ENCODE measurements at places on chromosomes 7 and 10.

DNA sequence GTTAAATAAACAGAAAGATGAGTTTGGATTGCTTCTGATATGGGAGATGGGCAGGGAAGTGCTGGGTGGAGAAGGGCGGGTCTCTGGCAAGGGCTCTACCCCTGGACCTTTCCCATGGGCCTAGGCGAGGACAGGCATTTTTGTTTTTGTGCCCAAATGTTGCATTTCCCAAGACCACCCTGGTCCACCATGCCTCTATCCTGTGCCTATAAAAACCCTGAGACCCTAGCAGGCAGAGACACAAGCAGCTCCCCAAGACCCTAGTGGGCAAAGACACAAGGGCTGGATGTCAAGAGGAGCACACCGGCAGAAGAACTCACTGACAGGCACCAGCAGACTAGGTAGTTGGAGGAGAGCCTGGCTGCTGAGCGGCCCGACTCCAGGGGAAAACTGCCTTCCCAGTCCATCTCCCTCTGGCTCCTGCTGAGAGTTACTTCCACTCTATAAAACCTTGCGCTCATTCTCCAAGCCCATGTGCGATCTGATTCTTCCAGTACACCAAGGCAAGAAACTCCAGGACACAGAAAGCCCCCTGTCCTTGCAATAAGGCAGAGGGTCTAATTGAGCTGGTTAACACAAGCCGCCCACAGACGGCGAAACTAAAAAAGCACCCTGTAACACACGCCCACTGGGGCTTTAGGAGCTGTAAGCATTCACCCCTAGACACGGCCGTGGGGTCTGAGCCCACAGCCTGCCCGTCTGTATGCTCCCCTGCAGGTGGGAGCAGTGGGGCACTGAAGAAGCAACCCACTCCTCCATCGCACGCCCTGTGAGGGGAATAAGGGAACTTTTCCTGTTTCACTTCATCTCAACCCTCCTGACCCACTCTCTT is 291.4 kb downstream of the PTPRN2 start:
- no peak for DNase-seq

DNA sequence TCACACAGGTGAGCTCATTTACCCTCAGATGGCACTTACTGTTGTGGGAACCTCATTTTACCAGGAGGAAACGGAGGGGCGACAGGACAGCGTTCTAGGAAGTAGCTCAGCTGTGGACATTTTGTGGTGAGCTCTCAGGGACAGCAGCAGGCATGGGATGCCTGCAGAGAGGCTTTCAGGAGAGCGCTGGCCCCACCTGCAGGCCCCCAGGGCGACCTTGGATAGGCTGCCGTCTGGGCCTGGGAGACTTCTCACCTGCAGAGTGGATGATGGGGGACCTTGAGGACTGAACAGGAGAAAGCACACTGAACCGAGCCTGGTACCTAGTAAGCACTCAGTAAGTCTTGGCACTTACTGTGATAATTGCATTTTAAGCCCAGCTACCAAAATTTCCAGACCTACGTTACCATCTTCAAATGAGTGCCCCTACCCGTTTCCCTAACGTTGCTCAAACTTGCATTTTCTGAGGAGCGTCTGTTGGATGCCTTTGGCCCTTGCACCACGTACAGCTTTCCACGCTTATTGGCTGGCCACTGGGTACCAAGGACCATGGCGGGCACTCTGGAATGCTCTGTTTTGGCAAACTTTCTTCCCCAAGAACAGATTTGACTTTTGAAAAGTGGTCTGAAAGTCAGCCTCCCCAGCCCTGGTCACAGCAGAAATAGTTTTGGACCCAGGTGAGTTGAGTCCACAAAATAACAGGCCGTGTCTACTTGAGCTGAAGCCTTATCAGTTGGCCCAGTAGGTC is 223.4 kb downstream of the EBF3 start:
- no peak for DNase-seq

DNA sequence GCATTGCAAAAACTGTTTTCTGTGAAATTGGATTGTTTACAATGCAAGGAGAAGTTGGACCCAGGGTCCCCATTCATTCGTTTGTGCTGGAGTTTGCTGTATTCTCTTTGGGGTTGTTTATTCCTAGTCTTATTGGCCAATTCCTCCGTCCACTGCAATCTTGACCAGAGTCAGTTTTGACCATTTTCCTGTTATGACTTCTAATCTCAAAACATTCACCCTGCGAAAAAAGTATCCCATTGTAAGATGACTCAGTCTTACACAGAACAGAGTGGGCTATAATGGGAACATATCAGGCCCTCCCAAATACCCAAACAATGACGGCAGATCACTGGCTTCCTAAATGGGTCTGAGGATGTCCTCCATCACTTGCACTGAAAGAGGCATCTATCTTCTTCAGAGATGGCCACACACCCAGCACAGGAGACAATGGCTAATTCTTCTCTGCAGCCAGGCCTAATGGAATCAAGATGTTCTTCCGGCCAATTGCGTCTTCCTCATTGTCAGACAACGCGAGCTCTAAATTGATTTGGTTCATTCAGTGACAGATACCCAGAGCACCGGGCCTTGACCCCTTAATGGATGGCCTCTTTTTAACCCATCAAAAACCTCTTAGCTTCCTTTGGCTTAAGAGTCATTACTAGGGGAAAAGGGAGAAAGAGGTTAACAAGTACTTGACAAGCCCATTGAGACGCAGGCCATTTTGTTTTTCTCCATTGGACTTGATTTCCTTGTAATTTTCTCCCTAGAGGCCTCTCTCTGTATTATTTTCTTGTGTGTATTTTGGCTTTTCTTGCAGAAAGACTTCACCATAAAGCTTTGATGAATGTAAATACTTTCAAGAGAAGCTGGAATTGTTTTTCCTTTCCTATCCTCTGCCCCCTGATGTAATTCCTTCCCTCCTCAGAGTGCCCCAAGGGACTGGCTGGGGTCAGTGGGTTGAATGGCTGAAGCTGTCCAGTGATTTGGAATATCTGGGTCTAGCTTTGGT is 129.6 kb downstream of the PRPF18 start:
- DNase-seq = no peak

GRCh38 chr7:93921607-93922566 is at the start of gene GNG11:
GNG11 (plus strand) TSS chr7:93921735; CDS start chr7:93922138, 403 bp downstream.
- DNase-seq = no peak

DNA sequence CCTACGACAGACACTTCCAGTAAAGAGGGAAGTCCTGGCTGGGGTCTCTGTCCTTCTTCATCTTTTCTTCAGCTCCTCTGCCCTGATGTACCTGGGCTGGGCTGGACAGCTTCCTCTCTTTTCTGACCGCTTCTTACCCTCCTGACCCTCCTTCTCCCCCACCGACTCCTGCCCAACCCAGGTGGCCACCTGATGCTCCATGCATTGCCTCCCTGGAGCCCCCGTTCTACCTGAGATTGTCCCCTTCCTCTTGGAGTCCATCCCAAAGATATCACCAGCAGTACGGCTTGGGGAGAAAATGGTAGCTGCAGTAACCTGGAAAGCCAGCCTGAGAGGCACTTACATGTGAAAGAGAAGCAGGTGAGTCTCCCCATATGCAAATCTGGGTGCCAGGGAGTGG is 566.3 kb downstream of the TCERG1L start:
- no peak for DNase-seq

- no peak for DNase-seq
Measured at GRCh38 chr7:22601408-22601807, 101.4 kb upstream of the STEAP1B start.

DNA sequence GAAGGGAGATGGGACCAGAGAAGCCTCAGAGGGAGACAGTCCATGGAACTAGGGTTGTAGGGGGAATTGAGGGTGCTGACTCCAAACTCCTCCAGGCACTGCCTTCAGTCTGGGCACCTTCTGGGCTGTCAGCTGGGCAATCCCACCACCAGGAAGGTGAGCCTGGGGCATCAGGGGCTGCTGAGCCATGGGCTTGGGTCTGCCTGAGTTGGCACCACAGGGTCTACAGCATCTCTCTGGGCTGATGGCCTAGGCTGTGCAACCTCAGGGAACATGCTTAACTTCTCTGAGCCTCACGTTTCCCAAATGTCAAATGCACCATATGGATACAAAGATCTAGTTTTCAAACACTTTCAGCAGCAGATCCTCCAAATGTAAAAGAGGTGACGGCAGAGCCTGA is 46.8 kb upstream of the PRLHR start:
- DNase-seq = no peak

- DNase-seq = no peak
Measured at GRCh38 chr7:47154791-47155190, 427.1 kb downstream of the TNS3 start.

DNA sequence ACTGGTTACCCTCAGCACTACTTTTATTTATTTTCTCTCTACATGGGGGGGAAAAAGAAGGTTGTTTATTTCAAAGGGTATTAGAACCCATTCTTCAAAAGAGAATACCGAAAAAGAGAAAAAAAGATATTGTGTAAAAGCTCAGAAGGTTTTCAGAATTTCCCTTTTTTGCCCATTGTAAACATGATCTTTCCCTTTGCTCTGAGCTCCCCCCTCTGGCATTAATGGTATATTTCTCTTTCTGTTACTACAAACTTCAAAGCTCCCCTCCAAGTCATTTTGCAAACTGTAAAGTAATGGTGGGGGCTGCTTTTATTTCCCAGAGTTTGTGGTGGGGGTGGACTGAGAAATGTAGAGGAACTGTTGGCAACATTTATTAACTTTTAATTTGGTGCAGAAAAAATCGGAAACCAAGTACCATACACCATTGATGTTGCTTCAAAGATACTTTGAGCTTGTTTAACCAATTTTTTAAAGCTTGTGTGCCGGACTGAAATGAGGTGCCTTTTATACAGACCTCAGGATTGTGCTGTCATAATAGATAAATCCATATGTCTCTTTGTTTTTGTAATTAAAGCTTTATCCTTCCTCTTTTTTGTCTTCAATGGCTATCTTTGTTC is 181.5 kb downstream of the EXOC4 start:
- DNase-seq = no peak

GRCh38 chr10:52115823-52116222 is 198.3 kb upstream of the DKK1 start:
- DNase-seq = no peak
